ENCODE measurements at places on chromosomes 12 and 14.
A peak's percentile ranks its signal among the peaks of the same experiment; 100 is the strongest.

GRCh38 chr14:51094282-51094821 is 553 bp downstream of the TRIM9 start:
- peak; percentile 27 for DNase-seq

DNA sequence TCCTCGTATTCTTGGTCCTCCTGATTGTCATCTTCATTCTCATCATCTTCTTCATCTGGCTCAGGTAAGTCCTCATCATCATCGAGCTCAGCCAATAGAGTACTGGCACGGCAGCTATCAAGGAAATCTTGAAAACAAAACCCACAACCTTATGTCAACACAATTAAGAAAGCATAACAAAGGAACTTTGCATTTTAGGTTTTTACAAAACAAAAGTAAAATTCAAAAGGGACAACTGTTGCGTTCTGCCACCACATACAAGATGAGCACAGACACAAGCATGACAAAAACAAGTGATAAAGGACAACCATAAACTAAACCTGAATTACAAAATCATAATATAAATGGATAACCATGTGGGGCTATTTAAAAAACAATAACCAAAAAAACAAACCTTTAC is 84.7 kb downstream of the HECTD1 start:
- no peak for DNase-seq

- no peak for DNase-seq
Measured at GRCh38 chr14:77180726-77181602, 634 bp upstream of the TMEM63C start.

- DNase-seq = peak; percentile 56
Measured at GRCh38 chr14:70714055-70714550, 72.4 kb downstream of the TTC9 start.

- DNase-seq = no peak
Measured at GRCh38 chr12:5827591-5827990, 117.5 kb downstream of the ANO2 start.

- DNase-seq = no peak
Measured at GRCh38 chr14:78383060-78383459, 212.9 kb downstream of the NRXN3 start.

GRCh38 chr14:102293781-102294180 is 11.2 kb downstream of the MOK start:
- no peak for DNase-seq

DNA sequence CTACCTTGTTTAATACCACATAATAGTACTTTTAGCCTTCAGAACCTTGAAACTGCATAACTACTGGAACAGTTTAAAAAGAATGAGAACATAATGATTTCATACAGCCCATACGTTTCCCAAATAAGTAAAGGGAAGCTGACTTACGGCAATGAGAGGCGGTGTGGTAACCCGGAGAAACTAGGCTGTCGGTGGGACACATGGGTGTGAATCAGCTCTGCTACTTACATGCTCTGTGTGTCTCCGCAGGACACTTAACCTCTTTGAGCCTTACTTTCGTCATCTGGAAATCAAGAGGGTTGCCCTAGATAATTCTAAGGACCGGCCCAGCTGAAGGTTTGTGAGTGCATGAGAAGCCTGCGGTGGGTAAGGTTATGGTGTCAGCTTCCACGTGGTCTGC is 49.3 kb upstream of the PLEKHG3 start:
- no peak for DNase-seq

DNA sequence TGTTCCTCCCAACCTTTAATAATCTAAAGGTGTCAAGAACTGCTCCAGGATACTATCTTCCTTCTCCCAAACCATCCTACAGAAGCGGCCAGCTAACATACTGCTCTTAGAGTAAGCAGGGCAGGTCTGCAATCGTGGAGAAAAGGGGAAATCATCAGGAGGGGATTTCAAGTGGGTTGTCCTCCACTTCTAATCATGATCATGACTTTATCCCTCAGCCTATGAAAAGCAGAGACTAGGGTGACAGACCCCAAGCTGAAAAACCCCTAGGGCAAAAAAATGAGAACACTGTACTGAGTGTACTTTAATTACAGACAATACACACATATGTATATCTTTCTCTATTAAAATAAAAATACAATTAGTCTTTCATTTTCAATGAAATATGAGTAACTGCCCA is 13.9 kb downstream of the DUSP16 start:
- no peak for DNase-seq

DNA sequence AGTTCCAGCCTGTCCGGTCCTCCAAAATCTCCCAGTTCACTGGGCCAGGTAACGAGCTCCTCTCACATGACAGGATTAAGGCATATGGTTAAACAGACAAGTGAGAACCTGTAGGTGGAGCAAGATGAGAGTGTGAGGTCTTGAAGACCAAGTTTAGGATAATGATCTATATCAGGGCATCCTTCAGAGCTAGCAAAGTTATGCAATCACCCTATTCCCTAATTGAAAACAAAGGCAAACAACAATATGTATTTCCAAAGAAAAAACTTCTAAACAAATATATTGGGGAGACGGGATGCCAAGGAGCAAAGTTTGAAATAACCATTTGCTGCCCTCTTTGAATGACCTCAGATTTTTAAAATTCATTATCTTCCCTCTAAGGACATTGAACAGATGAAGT is 571.2 kb downstream of the BCL11B start:
- no peak for DNase-seq

DNA sequence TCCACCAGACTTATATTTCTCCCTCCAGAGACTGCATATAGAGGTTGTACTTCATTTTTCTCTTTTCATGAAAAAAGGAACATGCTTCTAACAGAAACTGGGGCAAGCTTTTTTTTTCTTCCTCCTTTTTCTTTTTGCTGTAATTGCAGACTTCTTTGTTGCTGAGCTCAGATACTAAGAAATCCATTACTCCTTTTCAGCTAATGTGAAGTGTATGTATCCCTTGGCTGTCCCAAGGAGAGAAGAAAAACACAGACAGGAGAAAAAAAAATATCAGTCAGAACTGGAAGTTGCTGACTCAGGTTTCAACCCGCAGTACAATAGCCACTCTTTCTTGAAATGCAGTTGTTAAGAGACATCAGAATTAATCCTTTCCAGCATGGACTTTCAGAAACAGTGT is 1248.4 kb downstream of the LRFN5 start:
- no peak for DNase-seq

DNA sequence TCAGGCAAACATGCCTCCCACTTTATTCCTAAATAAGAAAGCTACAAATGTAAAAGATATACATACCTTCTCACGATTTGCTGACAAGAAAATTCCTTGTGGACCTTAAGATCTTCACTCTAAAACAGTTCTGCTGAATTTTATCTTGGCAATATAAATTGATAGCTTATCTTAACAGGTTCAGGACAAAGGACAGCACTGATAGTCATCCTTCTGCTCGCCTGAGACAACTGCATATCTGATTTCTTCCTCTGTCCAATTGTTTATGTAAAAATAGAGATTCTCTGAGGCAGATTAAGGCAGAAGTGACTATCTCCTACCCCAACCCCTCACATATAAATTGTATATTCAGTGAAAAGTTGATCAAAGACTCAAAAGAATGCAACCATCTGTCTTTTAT is 44.9 kb downstream of the CAPZA3 start:
- DNase-seq = no peak

GRCh38 chr12:131010396-131011131 is 56.9 kb downstream of the ADGRD1 start:
- DNase-seq = no peak

DNA sequence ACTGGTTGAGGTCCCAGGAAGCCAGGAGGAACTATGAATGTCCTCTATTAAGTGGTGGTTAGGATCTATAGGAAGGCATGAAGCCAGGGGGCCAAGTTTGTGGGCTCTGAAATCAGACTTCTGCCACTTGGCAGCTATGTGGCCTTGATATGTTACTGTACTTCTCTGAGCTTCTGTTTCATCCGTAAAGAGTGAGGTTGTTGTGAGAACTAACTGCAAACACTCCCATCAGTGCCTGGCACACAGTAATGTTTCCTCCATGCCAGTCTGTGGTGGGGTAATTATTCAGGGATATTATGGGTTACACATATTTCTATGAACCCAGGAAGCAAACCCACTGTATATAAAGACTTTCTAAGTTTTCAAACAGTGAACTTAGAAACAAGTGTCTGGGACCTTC is 57.4 kb downstream of the PLXNC1 start:
- no peak for DNase-seq

DNA sequence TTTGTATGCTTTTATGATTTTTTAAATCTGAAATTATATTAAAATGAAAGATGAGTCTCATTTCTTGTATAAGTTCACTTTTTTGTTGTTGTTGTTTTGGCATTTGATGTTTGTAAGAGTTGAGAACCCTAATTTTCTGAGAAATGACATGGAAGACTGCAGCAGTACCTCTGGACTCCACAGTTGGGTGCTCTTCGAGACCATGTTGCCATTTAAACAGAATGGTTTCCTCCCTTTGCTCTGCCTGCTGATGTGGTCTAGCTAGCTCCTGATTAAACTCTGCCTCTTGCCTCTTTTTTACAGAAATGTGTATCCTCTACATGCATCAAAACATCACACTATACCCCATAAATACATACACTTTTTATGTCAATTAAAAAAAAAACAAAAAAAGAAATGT is 5.8 kb upstream of the LTA4H start:
- DNase-seq = no peak

DNA sequence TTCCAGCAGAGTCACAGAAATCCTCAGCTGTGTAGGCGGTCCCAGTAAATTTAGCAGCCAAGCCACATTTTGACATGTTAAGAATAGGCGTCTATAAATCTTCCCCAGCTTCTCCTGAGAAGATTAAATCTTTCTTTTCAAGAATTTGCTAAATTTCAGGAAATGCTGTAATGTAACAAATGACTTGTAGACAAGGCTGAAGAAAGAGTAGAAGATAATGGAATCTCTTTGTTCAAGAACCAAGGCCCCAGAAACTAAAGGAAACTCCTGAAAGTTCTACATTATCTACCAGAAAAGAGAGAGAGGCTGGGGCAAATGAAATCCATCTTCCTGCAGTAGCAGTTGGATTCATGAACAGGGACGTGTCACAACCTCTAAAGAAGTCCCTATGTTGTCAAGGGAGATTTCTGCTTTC is 760.3 kb downstream of the NOVA1 start:
- no peak for DNase-seq

GRCh38 chr14:23660290-23661226 is 24.4 kb downstream of the DHRS2 start:
- DNase-seq = peak; percentile 27

DNA sequence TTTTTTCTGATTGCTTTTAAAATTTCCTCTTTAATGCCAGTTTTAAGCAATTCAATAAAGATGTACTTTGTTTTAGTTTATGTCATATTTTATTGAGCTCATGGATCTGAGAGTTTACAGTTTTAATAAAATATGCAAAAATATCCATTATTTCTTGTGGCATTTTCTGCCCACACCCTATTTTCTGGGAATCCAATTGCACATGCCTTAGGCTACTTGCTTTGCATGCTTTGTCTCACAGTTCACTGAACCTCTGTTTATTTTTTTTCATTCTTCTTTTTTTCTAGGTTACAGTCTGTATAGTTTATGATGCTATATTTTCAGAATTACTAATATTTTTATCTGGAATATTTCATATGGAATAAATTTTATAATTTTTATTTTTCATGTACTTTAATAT is 1258.0 kb downstream of the FSCB start:
- no peak for DNase-seq

DNA sequence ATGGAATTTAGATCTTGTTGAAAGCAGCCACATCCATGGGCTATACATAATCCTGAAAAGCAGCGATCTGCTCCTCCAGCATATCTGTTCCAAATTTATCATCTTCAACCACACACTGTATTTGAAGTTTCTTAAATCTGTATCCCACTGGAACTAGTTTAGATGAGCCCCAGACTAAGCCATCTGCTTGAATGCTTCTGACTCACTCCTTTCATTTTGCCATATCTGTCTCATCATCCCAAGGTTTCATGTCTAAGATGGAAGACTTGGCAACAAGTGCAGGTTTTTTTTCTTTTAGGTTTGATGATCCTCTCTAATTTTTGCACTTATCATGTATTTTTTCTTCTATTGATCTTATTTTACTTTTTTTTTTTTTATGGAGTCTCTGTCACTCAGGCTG is 54.4 kb upstream of the TMEM263 start:
- DNase-seq = no peak

DNA sequence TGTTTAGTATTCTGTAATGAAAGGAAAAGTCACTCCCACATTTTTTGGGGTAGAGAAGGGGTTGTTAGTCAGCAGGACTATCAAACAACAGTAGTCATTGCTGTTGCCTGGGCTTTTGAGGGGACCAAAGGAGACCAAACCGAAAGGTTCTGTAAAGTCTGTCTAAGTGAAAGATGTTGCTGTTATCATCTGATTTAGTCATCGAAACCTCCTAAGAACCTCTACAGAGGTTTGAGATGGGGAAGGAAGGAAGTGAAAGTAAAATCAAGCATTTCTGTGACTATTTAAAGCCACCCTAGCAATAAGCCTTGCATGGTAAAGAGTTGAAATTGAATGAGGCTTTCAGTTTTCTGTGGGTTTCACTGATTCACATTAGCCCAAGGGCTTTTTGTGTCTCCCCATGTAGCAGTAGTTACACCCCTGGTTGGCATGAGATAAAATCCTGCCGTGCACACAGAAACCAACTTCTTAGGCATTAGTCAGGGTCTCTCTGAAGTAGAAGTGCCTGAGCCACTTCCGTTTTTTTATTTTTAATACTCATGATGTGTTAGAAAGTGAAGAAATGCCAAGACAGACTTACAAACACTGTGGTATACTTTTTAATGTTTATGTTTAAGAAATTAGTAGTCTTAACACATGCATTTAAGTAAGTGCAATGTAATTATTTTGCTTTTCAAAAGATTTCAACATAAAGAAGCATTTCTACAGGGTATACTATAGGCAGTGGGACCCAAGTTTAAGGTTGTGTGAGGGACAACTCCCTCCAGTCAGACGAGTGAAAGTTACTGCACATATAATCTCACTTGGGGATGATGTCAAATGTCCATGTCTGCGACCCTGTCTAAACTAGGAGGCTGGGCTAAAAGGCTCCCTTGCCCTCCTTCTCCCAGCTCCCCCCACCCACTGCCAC is 50.4 kb downstream of the DYRK2 start:
- DNase-seq = peak; percentile 40

DNA sequence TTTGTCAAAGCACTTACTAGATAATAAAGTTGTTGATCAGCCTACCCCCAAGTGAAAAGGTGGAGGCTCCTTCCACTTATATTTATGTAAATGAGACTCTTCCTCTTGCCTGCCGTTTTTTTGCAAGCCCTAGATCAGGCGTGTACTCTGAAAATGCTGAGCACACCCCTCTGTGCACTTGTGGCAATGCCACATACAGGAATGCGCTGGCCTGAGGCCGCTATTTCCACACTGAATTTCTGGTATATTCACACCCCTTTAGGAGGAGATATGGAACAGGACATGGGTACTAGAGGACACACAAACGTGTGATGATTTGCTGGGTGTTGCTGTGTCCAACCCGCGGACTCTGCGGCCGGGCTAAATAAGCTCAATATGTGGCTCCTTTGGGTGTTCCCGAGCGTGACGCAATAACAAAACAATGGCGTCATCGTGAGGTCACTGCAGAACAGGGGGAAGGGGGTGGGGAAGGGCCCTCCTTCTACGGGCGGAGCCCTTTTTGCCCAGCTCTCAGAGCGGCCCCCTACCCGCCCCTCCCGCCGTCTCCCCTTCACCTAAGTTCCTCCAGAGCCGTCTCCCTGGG is 554 bp upstream of the TSPAN31 start:
- DNase-seq = peak; percentile 81
